ENCODE measurements at places on chromosomes 16 and 17.

- no peak for DNase-seq
These were observed 72.7 kb downstream of the GAS7 start for GRCh38 chr17:10125531-10126275.

GRCh38 chr17:61129267-61130254 is 270.1 kb upstream of the TBX2 start:
- DNase-seq, result no peak

GRCh38 chr17:48993951-48994350 is 3.2 kb upstream of the IGF2BP1 start:
- DNase-seq, result no peak

DNA sequence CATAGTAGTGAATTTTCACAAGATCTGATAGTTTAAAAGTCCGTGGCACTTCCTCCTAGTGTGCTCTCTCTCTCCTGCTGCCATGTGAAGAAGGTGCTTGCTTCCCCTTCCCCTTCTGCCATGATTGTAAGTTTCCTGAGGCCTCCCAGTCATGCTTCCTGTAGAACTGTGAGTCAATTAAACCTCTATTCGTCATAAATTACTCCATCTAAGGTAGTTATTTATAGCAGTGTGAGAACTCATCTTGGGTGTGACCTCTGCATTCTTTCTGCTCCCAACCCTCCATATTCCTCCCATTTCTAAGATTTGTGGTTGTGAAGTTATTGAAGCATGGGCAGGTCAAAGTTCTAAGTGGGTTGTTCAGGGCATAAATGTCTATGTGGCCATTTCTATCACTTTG is 62.1 kb upstream of the ADAMTS18 start:
- DNase-seq, result no peak

DNA sequence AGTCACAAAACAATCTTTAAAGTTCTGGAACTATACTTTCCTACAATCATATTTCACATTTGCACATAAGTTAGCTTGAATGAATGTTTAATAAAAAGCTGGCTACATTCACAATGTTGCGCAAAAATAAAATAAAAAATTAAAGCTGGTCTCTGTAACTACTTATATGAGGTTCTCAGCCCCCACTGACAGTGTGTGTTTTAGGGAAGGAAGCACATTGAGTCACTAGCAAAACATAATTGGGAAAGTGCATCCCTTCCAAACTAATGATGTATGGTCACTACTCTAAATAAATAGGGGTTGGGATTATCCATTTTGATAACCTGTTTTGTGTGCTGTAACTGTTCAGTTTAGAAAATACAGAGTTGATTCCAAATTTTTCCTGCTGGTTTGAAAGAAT is 251.9 kb downstream of the IRX3 start:
- no peak for DNase-seq

GRCh38 chr17:82697808-82698064 is 762 bp downstream of the RAB40B start:
- DNase-seq, result no peak

GRCh38 chr16:75307506-75307905 is 56.1 kb upstream of the BCAR1 start:
- no peak for DNase-seq

Data from NCI-H1417 treated with DMSO at 0.1 percent for 48 hours (cell line).